ENCODE measurements at places on chromosomes 5 and 9. TPM values are rescaled to one million over a fixed set of nuclear protein-coding genes. Genes with fewer than 3 reads are reported as not detected.

DAB2IP gene
- 104 TPM for total RNA-seq

SPATA31A3 gene
- not detected for total RNA-seq

DNA sequence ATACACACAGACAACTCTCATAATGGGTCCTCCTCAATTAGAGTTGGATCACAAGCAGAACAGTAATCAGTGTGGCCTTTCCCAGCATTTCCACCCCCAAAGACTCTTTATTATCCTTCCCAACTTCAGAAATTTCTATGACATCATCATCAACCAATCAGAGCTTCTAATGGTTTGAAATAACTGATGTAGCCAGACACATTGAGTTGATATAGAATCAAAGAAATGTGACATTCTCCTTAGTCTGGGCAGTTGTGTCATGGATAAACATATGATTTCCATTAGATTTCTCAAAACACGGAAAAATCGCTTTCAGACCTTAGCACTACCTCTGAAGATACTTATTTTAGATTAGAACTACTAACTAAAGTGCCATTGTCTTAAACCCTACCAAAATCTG is 75.7 kb upstream of the NFIB start:
- no peak for DNase-seq

DNA sequence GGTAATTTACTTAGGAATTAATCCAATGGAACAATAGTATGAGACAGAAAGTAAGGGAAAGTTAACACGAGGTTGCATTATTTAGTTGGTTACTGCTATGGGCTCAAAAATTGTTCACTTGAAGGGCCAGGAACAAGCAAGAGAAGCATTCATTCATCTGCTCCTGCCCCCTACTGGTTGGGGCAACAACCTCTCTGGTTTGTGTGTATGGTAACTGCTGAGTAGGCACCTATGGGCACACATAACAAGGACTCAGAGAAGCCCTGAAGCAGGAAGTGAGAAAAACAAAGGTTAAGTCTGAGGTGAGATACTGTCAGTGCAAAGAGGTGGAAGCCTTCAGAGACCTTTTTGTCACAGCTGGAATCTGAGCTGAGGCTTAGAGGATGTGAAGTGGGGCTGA is 34.4 kb upstream of the RANBP6 start:
- DNase-seq, result no peak

DNA sequence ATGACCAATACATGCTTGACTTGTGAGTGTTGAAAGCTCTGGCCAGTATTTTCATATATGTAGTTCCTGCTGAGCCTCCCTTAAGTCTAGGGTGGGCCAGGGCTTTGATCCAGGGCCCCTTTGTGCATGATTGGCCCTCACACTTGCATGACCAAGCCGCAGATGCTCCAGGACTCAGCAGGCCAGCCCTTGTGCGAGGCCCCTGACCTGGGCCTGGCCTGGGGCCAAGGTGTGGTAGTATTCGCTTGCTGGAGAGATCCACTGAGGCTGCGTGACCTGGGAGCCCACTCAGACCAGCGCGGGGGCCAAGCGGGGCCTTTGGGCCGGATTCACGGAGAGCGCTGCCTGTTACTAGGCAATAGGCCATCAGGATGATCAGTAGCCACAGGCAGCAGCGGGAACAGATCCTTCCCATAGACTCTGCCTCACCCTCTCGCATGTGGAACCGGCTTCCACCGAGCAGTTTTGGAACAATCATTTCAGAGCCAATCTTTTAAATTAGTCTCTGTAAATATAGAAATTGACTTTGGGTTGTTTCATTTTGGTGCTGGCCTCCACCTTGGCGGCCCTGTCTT is 79.0 kb upstream of the PTCH1 start:
- DNase-seq, result no peak

PIP5K1B gene
- 1.8 TPM for total RNA-seq

PAEP gene
- total RNA-seq, result not detected

DNA sequence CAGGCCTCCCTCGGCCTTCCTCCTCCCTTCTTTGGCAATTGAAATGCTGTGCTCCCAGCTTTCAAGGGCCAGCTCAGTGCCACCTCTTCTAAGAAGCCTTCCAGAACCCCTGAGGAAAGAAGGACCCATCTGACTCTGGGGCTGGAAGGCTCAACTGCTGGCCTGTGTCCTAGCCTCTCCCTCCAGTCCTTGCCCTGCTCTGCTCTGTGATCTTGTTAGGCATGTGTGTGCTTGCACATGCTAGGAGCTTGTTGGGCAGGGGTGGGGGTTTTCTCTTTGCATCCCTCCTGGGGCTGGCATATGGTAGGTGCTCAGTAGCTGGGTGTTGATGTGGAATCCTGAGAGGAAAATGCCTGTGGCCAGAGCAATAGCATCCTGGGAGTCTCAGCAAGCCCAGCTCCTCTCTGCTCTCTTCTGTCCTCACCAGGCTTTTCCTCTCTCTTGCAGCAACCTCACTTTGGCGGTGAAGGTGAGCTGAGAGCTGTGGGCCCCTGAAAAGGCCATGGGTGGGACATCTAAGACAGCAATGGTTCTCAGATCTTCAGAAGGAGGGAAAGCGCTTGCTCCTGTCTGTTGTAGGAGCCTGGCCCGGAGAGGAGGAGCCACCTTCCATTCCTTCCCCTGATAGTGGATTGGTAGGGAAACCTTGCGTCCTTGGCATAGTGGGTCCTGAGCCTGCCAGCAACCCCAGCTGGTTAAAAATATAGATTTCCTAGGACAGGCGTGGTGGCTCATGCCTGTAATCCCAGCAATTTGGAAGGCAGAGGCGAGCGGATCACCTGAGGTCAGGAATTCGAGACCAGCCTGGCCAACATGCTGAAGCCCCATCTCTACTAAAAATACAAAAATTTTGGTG is 9.9 kb downstream of the DOLK start:
- no peak for DNase-seq

GRCh38 chr5:141821430-141821925 is 56.7 kb downstream of the PCDH1 start:
- DNase-seq, result no peak

- DNase-seq, result no peak
Measured at GRCh38 chr5:137072361-137073115, 426.6 kb downstream of the SPOCK1 start.

All from endothelial cell (in vitro differentiated cells).